ENCODE measurements at places on chromosomes 1 and 21. TPM values are rescaled to one million over a fixed set of nuclear protein-coding genes. Genes with fewer than 3 reads are reported as not detected.
A peak's percentile ranks its signal among the peaks of the same experiment; 100 is the strongest.

Gene TTC3
- 65.9 TPM for total RNA-seq

- DNase-seq, result no peak
Measured at GRCh38 chr1:32768110-32768850, 48.9 kb downstream of the YARS1 start.

DNA sequence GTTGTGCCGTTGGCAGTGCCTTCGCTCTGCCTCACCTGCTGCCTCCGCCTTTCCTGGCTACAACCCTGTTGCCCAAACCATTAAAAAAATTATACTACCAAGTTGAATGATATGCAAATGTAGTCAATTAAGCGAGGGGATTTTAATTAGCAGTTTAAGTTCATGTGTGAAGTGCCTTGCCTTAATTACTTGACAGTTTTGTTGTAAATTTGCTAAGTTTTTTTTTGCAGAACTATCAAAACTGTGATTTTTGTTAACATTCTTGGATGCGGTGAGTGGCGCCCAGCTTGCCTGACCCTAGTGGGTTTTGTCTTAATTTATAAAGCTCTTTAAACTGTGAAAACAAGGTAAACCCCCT lies 10.9 kb downstream of the SKI start:
- DNase-seq, result no peak

- no peak for DNase-seq
Measured at GRCh38 chr21:46153247-46154154, 1.9 kb downstream of the FTCD start.

DNA sequence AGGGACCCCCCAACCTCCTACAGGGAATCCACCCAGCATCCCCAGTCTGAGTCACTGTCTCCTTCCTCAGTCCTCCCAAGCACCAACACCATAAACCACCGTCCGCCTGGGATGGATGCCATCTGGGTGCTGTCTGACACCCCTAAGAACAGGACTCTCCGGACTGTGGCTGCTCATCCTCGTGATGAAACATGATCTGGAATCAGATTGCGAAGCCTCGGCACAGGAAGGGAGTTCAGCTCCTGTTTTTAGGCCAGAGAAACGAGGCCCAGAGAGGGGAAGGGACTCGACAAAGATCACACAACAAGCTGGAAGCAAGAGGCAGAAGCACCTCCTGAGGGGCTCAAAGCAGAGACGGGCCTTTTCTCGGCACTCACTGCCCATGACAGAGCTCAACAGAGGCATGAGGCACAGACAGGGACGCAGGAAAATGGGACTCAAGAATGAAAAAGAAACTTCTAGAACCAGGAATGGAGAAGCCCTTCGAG lies 8.4 kb downstream of the KCNN3 start:
- peak; percentile 80 for DNase-seq

- peak; percentile 91 for DNase-seq
Measured at GRCh38 chr1:21764615-21765423, 18.1 kb downstream of the USP48 start.

- DNase-seq, result no peak
Measured at GRCh38 chr1:151210830-151211229, 12.5 kb downstream of the PIP5K1A start.

DNA sequence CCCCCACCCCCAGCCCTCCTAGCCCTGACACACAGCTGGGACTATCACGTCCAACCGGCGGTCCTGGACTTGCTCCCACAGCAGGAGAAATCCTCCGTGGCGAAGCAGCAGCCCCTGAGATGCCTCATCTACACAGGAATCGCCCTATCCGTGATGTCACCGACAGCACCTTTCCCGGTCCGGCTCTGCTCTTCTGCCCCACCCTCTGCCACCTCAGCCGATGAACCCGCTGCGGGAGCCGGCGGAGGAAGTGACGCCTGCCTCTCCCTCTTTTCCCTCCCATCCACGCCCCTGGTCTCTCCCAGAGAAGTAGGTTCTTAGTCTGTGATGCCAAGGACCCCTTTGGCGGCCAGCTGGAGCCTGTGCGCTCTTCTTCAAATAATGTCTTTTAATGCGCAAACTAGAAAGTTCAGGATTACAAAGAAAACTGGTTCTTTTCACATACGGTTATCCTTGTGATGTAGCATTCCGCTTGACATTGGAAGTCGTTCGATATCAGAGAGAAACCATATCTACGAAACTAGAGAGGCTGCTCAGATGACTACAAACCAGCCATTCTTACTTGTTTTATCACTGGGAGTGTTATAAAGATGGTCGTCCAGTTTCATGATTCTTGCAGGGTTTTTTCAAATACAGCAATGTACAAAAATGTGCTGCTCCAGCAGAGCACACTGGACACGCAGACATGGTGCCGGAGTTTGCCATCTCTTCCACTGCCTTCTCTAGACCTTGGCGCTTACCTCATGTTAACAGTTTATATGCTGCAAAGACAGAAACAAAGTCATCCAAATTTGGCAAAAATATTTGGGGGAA lies 120.3 kb downstream of the PPIAL4G start:
- DNase-seq, result no peak
